Lower lobe of right lung (tissue), 2 donors: ENCODE measurements at places on chromosomes 1 and 21. TPM values are rescaled to one million over a fixed set of nuclear protein-coding genes. Genes with fewer than 3 reads are reported as not detected.

Gene ABCG1
- total RNA-seq: 74.9 TPM

Gene HEYL
- 10.4 TPM for total RNA-seq

Gene OR2L2
- not detected for total RNA-seq

Gene KRTAP24-1
- total RNA-seq: not detected

Gene FALEC
- not detected for total RNA-seq

Gene HDGF
- 146 TPM for total RNA-seq

Gene CDK18
- total RNA-seq: 36.6 TPM

Gene NTMT2
- not detected for total RNA-seq

Gene GSTM3
- total RNA-seq: 18.5 TPM

Gene LCE3E
- not detected for total RNA-seq

DNA sequence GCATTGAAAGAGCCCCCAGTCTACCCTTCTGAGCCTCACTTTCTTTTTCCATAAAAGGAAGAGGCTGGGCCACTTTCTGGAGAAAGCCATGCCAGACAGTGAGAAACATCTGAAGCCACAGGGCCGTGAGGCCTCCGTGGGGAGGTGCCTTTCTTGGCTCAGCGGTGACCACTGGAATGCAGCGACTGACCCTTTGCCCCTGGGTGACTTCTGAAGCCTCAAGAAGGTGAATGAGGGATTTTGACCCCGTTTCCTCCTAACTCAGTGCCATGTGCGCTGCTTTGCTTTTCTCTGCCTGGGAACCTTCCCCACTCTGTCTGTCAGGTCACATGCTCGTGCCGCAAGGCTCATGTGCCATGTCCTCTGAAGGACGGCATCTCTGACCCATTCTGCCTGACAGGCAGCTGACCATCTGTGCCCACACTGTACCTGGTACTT is 44.7 kb upstream of the A3GALT2 start:
- no peak for DNase-seq

DNA sequence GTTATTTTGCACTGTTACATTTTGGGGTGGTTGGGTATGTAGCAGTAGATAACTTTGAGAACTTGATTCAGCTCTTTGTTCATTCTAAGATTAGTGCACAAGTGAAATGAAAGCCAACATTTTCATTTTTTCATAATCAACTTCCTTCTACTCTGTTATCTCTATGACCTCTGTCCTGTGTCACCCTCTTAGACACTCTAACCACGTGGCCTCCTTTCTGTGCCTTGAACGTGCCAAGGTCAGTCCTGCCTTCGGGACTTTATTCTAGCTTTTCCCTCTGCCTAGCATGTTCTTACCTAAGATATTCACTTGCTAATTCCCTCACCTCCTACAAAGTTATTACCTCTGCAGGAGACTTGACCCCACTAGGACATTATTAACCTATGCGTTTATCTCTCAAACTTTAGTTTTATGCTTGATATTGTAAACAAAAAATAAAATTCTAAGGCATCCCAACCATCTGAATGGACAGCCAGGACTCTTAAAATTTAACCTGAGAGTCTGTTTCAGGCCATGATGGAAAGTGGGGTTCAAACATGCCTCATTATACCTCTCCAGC is 19.2 kb upstream of the EDEM3 start:
- no peak for DNase-seq

DNA sequence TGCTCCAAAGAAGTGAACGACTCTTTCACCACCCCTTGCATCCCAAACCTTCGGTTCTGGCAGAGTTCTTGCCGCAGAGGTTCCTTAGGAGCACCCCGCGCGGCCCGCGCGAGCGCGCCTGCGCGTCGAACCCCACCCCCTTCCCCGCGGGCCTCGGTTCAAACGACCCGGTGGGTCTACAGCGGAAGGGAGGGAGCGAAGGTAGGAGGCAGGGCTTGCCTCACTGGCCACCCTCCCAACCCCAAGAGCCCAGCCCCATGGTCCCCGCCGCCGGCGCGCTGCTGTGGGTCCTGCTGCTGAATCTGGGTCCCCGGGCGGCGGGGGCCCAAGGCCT is at the start of gene C1orf56:
Gene C1orf56 (plus strand): TSS at position 161 of the 334 bp plus-strand sequence. CDS start 97 bp downstream, at position 258.
- DNase-seq: peak; percentile 71

- DNase-seq: no peak
Observed at GRCh38 chr1:193458628-193459027, 272.2 kb upstream of the B3GALT2 start.

GRCh38 chr1:232300466-232300865 is 329.5 kb downstream of the SIPA1L2 start:
- no peak for DNase-seq

DNA sequence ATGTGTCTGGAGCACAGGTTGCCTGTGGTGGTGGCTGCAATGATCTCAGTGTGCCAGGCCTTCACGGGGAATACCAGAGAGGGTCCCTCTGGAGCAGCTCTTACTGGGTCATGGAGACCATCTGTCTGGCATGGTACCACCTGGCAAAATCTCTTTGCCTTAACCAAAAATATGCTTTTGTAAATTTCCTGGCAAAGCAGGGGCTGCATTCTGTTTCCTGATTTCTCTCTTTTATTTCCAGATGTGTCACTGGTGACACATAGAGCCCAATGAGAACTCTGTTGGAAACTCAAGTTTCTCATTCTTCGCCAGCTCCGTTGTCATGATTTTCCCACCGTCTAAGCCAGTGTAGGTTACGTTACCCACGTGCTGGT is 136.5 kb downstream of the FGGY start:
- DNase-seq: no peak

DNA sequence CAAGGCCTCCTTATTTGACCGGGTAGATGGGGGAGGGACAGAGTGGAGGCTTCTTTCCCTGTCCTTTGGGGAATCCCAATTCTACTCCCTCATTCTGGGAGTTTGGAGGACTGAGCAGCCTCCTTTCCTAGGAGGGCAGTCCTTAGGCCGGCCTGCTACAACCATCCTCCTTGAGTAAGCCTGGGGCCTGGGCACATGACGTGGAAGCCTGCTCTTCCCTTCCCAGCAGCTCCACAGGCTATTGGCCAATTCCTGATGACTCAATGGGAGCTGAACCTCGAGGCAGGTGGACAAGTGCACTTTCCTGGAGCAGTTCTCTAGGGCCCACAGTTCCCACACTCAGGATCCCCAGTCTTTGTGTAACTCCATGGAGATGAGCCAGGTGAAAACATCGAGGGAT is 3.1 kb downstream of the KCNA10 start:
- no peak for DNase-seq

GRCh38 chr1:211068976-211069375 is 65.0 kb downstream of the KCNH1 start:
- no peak for DNase-seq

GRCh38 chr1:208866386-208866955 is 622.3 kb upstream of the PLXNA2 start:
- DNase-seq: no peak

DNA sequence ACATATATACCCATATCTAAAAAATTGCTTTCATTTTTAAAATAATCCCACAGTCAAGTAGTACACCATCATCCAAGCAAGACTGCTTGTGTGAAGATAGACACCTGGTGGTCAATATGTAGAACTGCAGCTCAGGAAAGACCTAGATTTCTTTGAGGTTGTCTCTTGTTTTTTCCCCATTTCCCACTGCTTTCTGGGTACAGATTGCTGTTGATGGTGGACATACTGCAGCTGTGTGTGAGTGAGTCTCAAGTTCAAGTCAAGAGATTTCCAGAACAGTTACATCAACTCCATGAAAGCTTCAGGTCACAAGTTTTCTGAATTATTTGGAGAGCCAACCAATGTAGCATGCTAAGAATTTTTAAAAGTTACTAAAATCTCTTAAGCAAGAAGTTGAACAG is 306.4 kb downstream of the DUSP10 start:
- no peak for DNase-seq

- DNase-seq: no peak
Observed at GRCh38 chr21:35002879-35003722, 46.0 kb downstream of the RUNX1 start.

DNA sequence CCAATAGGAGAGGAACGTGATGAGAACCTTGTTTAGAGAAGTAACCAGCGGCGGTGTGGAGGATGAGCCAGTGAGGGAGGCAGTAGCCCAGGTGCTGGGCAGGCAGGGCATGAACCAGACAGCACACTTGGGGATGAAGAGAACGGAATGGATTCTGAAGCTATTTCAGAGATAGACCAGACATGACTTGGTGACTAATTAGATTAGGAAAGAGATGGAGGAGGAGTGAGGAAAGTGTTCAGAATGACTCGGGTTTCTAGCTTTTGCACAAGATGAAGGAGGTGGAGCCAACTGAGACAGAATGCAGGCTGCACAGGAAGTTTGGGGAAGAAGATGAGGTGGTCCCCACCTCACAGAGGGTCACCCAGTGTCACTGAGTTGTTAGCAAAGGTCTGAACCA is 5.1 kb downstream of the PEF1 start:
- DNase-seq: no peak

GRCh38 chr1:229063154-229063773 is 207.6 kb upstream of the RAB4A start:
- no peak for DNase-seq

DNA sequence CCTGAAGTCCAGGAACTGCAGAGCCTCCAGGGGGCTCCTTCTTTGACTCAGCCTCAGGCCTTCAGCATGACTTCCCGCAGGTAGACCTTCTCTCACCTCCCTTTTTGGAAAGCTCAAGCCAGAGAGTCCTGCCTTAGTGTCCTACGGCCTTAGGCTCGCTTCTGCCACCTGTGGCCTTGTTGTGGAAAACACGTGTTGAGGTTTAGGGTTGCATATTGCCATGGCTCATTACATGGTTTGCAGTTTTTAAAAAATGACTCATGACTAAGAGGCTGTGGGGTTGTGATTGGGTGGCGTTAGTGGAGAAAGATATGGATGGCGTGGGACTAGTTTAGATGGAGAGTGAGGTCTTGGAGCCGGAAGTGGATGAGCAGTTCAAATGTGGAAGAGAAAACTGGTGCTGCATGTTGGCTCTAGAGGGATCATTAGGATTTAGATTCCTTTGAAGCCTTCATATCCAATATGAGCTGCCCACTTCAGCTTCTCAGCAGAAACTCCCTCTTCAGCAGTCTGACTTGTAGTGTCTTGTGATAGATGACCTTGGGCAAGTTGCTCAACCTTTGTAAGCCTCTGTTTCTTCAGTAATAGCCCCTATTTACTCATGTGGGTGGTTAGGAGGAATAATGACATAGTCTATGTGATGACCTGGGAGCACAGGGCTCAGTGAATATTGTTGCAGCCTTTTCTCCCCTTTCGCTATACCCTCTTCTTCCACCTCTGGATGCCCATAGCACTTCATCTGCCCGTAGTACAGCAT is 6.5 kb upstream of the FGGY start:
- peak; percentile 63 for DNase-seq

GRCh38 chr1:50474859-50475809 is 51.9 kb upstream of the DMRTA2 start:
- DNase-seq: no peak

GRCh38 chr1:43610339-43610738 is 39.6 kb upstream of the KDM4A start:
- DNase-seq: no peak

DNA sequence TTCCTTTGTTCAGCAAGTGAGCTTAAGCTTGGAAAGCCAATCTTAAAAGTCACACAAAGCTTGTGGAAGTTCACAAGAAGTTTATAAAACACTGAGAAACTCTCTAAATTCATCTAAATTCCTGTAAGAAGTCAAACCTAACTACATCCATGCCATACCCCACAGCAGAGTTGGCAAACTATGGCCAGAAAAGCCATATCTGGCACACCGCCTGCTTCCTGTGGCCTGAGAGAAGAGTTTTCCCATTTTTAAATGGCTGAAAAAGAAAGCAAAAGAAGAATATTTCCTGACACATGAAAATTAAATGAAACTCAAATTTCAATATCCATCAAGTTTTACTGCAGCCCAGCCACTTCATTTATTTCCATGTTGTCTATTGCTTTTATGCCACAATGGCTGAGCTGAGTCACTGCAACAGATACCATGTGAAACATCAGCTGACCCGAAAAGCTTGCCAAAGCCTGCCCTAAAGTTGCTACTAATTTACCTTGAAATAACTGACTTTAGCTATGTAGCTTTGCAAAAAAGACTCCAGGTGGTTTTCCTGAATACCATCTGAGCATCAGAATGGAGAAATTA is 237.1 kb downstream of the SLC45A1 start:
- DNase-seq: no peak

DNA sequence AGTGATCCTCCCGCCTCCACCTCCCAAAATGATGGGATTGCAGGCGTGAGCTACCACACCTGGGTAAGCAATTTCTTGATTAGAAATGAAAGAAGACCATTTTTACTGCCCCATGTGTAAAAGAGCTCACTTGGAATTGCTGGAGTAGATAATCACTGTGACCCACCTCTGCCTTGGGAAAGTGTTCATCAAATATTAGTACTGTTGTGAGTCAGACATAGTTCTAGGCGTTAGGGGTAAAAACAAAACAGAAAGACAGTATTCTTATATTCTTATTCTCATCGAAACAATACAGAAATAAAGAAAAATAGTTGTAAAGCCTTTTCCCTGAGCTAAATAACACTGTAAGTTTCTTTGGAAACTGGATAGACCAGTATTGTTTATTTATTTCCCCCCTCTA is 36.2 kb downstream of the CELF3 start:
- no peak for DNase-seq

DNA sequence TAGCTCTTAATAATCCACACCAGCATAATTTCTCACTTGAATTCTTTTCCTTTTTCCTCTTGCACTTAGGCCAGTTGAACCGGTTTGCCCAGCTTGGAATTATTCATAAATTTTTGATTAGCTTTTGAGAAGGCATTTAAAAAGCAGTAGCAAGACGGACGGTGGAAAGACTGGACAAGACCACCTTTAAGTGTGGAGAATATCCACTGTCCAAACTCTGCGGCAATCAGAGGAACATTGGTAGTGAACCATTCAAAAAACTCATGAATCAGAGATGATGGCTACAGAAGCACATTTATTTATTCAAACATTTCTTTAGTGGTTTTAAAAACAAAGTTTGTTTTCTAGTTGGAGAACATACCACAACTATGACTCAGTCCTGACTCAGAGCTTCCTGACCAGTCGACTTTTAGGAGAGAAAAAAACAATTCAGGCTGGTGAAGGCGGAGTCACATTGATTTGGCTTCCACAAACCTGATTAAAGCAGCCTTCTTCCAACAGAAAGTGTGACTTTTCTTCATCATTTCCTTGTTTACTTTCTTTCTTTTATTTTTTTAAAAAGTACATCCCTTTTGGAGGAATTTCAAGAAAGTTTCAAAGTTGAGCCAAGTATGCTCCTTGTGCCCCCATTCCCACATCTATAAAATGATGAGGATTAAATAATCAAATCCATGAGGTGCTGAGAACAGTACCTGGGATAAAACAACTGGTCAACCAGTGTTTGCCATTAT is 128.8 kb downstream of the ADSS2 start:
- no peak for DNase-seq

DNA sequence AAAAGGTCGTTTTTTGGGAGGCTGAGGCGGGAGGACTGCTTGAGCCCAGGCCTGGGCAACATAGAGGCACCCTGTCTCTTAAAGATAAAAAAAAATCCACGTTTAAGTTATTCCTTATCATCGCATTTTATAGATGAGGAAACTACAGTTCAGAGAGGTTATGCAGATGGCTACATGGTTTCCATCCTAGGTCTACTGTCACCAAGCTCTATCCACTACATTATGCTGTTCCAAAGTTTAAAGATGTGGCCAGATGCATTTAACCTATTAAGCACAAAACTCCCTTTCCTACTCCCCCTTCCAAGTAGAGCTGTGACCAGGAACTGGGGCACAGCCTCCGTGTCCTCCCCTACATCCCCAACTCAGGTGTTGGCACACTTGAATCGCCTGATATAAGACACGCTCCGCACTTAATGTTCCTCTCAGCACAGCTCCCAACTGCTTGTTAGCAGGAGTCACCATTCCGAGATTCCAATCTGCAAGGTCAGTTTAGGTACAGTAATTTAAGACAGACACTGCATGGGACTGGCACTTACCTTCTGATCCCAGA is 1.3 kb downstream of the TAF5L start:
- no peak for DNase-seq
